ENCODE measurements at places on chromosomes 3 and 15.

DNA sequence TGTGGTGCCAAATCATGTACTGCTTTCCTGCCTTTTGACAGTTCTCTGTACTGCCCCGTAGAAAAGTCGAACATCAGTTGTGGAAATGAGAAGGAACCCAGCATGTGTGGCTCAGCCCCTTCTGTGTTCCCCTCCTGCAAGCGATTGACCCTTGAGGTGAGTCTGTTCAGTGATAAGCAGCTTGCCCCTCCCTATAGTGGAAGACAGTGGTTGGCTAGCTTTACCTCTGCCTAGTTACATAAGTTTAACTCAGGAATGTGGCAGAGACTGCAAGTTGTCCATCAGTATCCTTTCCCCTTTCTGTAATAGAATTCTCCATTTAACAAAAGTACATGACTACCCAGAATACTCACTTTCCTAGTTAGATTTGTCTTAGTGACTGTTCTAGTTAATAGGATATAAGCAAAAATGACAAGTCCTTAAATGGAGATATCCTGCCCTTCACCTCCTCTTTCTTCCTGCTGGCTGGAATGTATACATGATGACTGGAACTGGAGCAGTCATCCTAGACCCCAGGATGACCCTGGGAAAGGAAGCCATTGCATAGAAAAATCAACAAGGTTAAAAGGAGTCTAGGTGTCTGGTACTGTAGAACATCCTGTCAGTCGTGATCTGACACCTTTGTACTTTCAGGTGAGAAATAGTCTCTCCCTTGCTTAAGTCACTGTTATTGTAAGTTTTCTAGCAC, 10.6 kb downstream of the SETMAR start:
- DNase-seq = no peak

DNA sequence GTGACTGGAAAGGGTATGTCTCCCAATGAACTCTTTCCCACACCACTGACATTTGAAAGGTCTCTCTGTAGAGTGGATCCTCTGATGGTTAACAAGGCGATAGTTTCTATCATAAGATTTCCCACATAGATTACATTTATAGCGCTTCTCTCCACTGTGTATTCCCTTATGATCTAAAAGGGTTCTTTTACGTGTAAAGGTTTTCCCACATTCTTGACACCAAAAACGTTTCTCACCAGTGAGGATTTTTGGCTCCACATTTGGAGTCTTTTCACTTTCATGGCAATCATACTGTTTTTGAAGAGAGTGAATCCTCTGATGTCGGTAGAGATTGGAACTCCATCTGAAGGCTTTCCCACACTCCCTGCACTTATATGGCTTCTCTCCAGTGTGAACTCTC, 30.5 kb downstream of the ZNF445 start:
- DNase-seq = no peak

DNA sequence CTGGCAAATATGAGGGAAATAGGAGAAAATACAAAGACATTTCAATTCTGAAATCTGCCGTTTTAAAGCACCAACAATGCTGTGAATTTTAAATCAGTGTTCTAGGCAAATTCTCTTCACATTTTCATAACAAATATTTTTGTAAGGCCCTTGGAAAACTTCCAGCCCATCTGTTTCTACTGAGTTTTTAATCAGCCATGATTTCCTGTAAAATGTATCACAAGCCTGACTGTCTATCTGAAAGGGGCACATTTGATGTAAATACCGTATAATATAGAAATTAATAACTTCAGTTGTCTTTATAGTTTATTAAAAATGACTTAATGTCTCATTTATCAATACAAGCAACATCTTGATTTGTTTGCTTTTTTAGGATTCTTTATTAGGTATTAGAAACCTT, 454.7 kb downstream of the PYDC2 start:
- DNase-seq = no peak

- no peak for DNase-seq
These were observed 6.9 kb upstream of the RPL35A start for GRCh38 chr3:197942956-197943556.

DNA sequence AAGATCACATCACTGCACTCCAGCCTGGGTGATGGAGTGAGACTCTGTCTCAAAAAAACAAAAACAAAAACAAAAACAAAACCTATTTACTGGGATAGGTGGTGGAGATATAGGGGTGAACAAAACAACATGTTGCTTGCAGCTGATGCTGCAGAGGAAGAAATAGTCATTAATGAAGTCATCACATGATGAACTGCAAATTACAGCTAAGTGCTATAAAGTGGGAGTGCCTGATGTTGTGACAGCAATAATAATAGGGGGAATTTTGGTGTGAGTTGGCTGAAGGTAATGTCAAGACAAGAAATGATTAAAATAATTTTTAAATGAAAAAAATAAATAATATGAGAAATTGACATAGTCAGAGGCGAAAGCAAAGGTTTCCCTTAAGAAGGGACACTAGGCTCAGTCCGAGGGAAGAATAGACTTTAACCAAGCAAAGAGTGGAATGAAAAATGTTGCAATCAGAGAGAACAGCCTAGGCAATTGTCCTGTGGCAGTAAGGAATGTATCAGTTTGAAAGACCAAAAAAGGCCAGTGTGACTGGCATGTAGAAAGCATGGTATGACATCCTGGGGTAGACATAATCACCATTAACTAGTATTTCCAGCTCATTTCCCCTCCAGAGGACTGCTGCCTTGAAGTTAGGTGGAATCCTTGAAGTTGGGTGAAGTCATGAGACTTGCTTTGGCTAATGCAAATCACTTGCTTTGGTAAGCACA, 14.7 kb upstream of the PIK3CB start:
- no peak for DNase-seq

GRCh38 chr15:27692438-27692837, 406.7 kb downstream of the OCA2 start:
- no peak for DNase-seq

DNA sequence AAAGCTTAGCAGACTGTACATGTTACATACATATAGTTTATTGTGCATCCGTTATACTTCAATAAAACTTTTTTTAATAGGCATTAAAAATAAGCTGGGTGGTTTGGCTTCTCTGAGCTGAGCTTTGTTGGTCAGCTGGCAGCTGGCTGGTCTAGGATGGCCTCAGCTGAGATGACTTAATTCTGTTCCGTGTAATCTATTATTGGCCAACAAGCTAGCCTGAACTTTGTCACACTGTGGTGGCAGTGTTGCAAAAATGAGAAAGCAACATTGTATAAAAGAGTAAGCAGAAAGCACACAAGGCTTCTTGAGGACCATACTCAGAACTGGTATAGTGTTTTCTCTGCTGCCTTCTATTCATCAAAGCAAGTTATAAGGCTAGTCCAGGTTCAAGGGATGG, 45.2 kb downstream of the CGGBP1 start:
- no peak for DNase-seq

GRCh38 chr3:69499899-69500421, 114.1 kb upstream of the FRMD4B start:
- DNase-seq = no peak

DNA sequence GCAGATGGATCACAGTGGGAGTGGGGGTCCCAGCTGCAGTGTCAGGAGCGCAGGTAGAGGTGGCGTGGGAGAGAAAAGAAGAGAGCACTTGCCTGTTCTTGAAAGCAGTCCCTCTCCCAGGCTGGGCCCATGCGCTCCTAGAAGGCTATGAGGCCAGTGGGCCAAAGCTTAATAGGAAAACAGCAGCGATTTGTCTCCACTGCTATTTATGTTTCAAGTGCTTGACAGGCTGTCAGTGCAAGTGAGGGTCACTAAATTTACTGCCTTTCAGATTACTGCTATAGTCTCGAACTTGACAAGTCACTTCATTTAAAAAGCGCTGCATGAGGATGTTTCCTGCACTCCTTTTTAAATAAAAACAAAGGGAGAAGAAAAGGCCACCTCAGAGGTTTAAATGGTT, 239.5 kb downstream of the GAP43 start:
- DNase-seq = no peak

Measured in NCI-H1930 (cell line).